ENCODE measurements at places on chromosomes 2 and 18.
A peak's percentile ranks its signal among the peaks of the same experiment; 100 is the strongest.

GRCh38 chr2:45653122-45653913 is 1.8 kb downstream of the PRKCE start:
- peak; percentile 26 for DNase-seq

GRCh38 chr2:627926-628560 is 49.2 kb downstream of the TMEM18 start:
- DNase-seq: no peak

DNA sequence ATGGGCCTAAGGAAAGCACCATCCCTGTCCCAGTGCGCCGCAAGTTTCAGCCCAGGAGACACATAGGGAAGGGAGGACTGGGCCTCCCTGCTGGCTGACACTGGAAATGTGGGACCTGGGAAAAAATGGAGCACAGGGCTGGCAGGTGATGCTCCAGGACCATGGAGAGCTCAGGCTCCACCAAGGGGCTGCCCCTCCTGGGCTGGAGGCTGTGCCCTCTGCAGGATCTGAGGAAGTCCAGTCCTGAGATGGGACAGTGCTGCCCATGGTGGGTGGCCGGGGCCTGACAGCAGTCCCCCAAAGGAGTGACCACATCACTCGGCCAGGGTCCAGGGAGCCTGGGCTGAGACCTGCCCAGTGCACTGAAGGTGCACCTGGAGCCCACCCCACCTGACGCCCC is 108.6 kb upstream of the TEKT4 start:
- DNase-seq: no peak

GRCh38 chr18:25314838-25315190 is 37.2 kb downstream of the ZNF521 start:
- DNase-seq: no peak

- no peak for DNase-seq
These were observed 242.0 kb upstream of the LYPD1 start for GRCh38 chr2:132911726-132912724.

GRCh38 chr18:9223356-9223755 is 86.8 kb downstream of the ANKRD12 start:
- no peak for DNase-seq

DNA sequence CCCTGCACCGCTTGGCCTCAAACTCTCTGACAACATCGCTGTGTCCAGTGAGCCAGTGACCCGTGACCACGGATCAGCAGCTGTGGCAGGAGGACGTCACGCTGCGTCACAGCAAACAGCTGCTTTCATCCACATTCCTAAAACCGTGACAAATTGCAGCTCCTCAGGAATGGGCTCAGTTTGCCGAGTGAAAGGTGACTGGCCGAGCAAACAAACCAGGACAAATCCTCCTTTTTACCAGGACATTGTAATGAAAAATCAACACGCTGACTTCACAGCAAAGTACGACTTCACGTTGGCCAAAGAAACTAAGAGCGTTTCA is 57.6 kb downstream of the PXDN start:
- no peak for DNase-seq

DNA sequence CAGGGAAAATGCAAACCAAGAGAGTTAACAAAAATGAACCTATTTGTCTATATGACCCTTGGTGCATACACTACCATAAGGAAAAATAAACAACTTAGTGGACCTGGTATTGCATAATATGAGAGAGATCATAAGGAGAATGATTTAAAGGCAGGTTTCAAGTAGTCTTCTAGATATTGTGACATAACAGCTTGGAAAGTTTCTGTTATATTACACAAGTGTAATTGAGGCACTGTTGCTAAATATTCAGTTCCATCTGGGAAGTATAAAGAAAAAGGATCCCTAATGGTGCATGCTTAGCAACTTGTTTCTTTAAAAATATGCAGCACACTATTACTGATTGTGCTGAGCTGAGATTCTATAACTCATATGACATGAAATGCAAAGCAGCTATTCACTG is 252.2 kb upstream of the SPHKAP start:
- no peak for DNase-seq

DNA sequence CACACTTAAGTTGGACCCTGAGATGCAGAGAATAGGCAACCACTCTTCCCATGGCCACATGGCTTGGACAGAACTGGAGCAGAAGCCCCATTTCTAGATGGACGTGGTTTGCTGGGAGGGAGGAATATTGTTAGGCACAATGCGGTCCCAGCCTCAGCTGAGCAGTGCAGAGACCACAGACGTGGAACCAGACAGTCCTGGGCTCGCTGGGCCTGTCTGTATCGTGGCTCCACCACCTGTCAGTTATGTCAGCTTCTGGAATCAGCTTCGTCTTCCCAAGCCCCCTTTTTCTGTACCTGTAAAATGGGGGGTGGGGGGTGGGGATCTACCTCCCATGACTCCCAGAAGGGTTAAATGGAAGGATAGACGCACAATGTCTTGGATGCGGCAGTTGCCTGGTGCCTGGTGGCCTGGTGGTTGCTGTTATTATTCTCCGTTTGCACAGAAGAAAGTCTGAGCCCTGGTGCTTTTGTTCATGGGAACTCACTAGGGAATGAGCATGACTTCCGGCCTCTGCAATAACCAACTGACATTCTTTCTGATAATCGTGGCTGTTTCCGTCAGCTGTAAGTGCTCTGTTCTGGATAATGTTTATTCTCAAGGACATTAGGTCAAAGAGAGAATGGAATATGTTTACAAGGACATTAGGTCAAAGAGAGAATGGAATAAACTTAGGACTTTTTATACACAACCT is 31.4 kb downstream of the COLEC11 start:
- no peak for DNase-seq

- DNase-seq: no peak
These were observed 303.9 kb downstream of the CPS1 start for GRCh38 chr2:210860276-210860675.

GRCh38 chr18:49993299-49993698 is 180.0 kb upstream of the ACAA2 start:
- DNase-seq: no peak

GRCh38 chr18:40812981-40813515 is 1142.0 kb upstream of the PIK3C3 start:
- no peak for DNase-seq

- no peak for DNase-seq
These were observed 77.1 kb downstream of the BCL11A start for GRCh38 chr2:60476206-60476954.

DNA sequence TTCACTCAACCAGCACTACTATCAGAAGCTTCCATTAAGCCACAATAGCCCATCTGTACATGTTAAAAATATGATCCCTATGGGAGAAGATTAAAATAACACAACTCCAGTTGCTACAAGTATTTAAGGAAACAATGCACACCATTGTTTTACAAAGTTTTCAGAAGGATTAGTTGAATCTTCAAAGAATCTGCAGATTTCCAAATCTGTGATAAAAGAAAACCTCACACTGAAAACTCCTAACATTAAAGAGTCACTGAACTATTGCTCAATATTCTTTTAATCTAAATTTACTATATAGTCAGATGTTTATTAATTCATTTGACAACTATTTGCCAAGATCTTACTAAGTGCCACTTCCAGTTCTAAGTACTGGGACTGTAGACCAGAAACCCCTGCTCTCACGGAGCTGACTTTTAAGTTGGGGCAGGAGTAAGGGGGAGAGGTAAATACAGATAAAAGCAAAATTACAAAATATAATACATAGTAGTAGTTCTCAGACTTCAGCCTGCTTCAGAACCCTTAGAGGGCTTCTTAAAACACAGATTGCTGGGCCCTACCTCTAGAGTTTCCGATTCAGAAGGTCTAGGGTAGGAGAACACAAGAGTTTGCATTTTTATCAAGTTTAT is 94.4 kb downstream of the STK39 start:
- no peak for DNase-seq

DNA sequence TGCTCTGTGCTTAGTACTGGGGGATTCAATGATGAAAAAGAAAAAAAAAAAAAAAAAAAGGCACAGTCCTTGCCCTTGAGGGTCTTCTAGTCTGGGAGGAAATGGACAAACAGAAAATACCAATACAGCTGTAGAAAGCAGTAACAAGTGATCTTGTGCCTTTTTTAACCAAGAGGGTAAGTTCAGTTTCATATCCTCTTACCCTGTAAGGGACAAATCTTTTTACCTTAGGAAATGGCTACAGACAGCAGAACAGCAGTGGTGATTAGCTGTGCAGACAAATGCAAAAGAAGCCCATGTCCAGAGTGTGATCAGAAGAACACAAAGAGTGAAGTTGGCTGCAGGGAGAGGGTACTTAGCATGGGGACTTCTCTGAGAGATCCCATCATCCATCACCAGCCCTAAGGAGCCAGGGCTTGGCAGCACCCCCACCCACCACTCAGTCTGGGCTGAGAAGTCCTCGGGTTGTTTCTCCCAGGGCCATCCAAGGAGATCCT is 102.9 kb downstream of the ALPK2 start:
- no peak for DNase-seq

- no peak for DNase-seq
These were observed 3.4 kb upstream of the FAM161A start for GRCh38 chr2:61857224-61857623.

GRCh38 chr2:39492716-39493115 is 55.6 kb upstream of the MAP4K3 start:
- DNase-seq: peak; percentile 81

- DNase-seq: no peak
These were observed 3.6 kb upstream of the AQP4 start for GRCh38 chr18:26868968-26869586.

- DNase-seq: no peak
These were observed 157.3 kb downstream of the CTNNA2 start for GRCh38 chr2:79670198-79670597.

- no peak for DNase-seq
These were observed 70.4 kb downstream of the ZNF521 start for GRCh38 chr18:25281556-25281955.

- DNase-seq: no peak
These were observed 502.1 kb downstream of the PARD3B start for GRCh38 chr2:205047273-205047839.

- no peak for DNase-seq
These were observed 360.0 kb upstream of the RAB6C start for GRCh38 chr2:129619471-129619870.

DNA sequence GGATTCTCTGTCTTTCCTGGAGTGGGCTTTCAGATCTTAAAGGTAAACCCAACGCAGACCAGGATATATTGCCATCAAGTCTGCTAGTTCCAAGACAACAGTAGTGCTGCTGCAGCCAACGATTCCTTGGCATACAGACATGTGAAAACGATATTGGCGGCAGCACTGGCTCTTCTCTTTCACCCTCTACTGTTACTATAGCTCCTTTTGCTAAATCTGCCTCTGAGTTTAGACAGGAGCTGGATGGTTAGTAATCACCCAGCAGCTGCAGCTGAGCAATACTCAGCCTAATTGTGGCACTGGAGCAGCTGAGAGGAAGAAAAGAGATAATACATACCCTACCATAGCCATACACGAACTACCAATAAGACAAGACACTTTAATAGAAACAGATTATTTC is 4.0 kb downstream of the YES1 start:
- no peak for DNase-seq

- DNase-seq: peak; percentile 5
These were observed 8.2 kb downstream of the KCTD1 start for GRCh38 chr18:26540043-26540628.

DNA sequence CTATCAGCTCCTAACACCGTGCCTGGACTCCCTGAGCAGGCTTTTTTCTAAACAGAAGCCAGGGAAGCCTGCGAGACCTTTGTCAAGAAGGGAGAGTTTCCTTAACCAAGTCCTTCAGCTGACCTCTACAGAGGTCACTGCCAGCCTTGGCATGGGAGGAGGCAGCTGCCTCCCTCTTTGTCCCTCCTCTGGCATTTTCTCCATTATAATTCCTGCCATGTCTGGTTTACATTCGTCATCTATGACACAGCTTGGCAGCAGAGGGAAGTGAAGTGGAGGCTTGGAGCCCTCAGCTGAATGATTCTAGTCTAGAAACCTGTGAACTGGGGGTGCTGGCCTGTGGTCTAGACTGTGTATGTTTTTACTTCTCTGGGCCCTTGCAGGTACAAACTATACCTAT is 22.5 kb downstream of the LIPG start:
- no peak for DNase-seq

- DNase-seq: no peak
These were observed 80.3 kb downstream of the FMNL2 start for GRCh38 chr2:152415231-152415642.

DNA sequence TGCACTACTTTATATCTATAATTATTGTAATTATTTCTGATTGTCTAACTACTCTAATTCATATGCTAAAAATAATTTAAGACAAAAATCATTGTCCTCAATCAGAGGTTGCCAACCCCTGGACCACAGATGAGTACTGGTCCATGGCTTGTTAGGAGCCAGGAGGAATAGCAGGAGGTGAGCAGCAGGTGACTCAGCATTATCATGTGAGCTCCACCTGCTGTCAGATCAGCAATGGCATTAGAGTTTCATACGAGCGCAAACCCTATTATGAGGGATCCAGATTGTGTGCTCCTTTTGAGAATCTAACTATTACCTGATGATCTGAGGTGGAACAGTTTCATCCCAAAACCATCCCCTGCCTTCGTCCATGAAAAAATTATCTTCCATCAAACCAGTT is 1434.4 kb downstream of the LRP1B start:
- DNase-seq: no peak

DNA sequence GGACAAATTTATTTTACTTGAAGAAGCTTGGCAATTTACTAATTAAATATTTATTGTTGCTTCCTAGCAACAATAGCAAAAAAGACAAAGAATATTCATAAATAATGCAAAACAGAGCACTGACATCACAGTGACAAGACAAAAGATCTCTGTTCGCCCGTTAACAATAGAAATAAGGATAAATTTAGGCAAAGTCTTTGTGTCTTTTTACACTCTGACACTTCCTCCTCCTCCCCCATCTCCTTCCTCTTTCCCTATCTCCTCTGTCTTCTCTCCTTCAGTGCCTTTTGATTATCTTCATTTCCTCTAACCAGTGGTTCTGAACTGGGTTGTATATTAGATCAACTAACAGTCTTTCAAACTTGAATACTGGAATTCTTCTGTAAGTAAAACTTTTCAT is 808.4 kb downstream of the ERBB4 start:
- no peak for DNase-seq

- peak; percentile 90 for DNase-seq
These were observed 98.9 kb upstream of the CYP1B1 start for GRCh38 chr2:38174646-38175423.

DNA sequence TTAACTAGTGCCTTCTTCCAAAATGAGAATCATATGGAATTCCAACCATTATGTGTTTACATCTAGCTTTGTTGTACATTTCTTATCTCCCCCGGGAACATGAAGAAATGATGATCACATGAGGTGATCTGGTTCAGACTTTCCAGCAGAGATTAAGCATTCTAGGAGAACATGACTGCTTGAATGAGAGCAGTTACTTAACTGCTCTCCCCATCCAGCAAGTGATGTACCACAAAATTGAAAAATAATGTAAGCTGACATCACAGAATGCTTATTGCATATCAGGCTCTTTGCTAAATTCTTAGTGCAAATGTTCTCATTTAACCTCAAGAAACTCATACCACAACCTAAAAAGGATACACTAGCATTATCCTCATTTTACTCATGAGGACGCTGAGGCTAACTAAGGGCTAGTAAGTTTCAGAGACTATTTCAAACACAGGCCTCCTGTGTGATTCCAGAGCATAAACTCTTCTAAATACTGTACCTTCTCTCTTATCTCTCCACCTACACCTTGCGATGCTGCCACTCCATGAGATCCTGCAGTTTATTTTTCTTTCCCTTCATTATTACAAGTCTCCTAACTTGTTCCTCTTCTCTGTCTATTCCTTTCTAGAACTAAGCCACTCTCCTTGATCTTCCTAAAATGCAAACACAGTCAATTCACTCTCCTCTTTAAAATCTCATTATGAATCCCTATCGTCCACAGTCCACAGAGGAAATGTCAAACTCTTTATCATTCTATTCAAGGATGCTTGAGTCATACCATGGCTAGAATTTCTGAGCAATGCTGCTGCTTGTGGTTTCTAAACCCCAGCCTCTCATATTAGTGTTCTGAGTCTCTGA is 1224.8 kb upstream of the ZEB2 start:
- peak; percentile 89 for DNase-seq

Measured in suppressor macrophage treated with lipopolysaccharide for 4 hours (primary cell).